Cortex of kidney (tissue), 1 donor: ENCODE measurements at places on chromosomes 4 and X.

GRCh38 chrX:9379697-9380551, 84.9 kb upstream of the TBL1X start:
- no peak for DNase-seq

DNA sequence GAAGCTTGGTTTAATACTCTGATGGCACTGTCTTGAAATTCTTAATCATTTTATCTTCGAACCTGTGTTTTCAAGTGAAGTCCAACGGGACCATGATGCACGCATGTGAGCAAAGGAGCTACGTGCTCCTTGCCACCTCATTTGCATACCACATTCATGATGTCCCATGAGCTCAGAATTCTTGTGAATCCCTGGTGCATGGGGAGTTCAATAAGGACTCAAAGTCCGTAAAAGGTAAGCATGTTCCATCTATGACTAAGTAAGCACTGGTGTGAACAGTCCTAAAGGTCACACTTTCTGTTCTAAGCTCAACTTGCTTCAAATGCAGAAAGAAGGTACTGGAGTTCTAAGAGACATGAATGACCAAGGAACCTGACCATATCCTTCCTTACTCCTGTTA, 13.1 kb upstream of the GPM6B start:
- DNase-seq, result no peak

- DNase-seq, result no peak
Measured at GRCh38 chr4:26412381-26413372, 77.6 kb downstream of the CCKAR start.

GRCh38 chr4:72295966-72296557, 264.3 kb downstream of the NPFFR2 start:
- no peak for DNase-seq

- DNase-seq, result no peak
Measured at GRCh38 chr4:147772056-147772455, 40.2 kb downstream of the ARHGAP10 start.

- DNase-seq, result no peak
Measured at GRCh38 chrX:139680356-139680755, 27.6 kb downstream of the MCF2 start.

GRCh38 chr4:96776920-96777527, 937.1 kb downstream of the PDHA2 start:
- no peak for DNase-seq

GRCh38 chrX:136028383-136028984, 43.2 kb downstream of the SLC9A6 start:
- DNase-seq, result no peak

- DNase-seq, result no peak
Measured at GRCh38 chr4:145498430-145498829, 16.8 kb downstream of the SMAD1 start.

- no peak for DNase-seq
Measured at GRCh38 chrX:101203761-101204351, 15.7 kb upstream of the DRP2 start.

DNA sequence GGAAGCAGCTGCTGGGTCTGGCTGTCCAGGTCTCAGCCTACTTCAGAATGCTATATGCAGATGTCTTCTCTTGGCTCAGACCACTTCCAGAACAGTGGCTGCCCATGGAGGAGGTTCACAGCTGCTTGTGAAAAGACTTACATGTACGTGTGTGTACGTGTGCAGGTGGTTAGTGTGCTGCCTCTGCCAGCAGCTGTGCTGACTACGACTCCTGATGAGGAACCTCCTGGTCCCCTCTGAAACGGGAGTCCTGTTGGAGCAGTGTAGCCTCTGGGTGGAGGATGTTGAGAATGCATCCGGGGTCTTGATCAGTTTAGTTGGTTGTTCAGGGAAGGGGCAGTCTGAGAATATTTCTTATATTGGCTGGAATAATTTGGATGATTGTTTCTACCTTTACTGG, 155.9 kb upstream of the WDR1 start:
- DNase-seq, result no peak

DNA sequence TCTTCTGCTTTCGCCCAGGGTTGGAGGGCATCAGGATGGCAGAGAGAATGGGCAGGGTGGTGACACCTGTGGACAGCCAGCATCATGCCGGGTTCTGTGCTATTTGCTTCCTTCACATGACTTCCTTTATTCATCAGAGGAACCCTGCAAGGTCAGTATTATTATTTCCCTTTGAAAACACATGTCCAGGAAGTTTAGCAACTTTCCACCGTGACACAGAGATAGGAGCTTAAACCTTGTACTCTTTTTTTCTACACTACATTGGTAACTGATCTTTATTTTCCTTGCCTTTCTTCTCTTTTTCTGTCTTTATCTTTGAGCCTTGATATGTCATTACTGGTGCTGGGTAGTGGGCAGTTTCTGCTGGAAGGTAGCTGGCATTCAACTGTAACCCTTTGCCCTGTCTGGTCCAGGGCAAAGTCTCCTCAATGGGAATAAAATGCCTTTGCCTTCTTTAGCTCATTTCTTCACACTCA, 5.0 kb upstream of the MGST2 start:
- no peak for DNase-seq
